Activated naive CD4-positive, alpha-beta T cell treated with anti-CD3 and anti-CD28 coated beads, Interleukin-2, amount 50 U/mL, for 16 hours (primary cell): ENCODE measurements at places on chromosomes 12 and 14.

DNA sequence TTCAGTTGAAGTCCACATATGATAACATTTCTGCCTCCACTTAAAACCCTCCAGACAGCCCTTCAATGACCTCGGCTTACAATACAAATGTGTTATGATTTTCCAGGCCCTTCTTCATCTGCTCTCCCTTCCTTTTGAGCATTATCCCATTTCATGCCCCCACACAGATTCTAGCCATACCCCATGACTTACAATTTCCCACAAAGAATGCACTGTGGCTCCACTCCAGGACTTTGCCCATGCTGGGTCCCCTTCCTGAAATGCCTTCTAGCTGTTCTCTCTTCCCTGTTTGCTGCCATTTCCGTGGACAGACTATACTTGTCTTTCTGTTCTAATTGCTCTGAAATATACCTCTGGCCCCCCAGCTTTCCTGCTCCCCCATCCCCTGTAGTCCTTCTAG, 963.2 kb downstream of the DIO2 start:
- DNase-seq = no peak

- DNase-seq = no peak
Measured at GRCh38 chr12:38984388-38984787, 79.0 kb upstream of the CPNE8 start.

- DNase-seq = no peak
Measured at GRCh38 chr12:128326406-128326805, 59.4 kb downstream of the TMEM132C start.

- no peak for DNase-seq
Measured at GRCh38 chr14:67541448-67542387, 8.6 kb downstream of the PLEKHH1 start.

DNA sequence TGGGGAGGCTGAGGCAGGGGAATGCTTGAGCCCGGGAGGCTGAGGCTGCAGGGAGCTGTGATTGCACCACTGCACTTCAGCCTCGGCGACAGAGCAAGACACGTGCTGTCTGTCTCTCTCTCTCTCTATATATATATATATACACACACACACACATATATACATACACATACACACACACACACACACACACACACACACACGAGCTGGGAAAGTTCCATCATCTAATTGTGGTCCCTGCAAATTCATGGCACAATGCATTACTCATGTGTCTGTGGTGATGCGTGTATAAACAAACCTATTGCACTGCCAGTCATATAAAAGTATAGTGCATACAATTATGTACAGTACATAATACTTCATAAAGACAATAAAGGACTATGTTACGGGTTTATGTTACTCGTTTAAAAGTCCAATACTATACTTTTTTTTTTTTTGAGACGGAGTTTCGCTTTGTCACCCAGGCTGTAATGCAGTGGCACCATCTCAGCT, 36.6 kb downstream of the WDR89 start:
- no peak for DNase-seq

DNA sequence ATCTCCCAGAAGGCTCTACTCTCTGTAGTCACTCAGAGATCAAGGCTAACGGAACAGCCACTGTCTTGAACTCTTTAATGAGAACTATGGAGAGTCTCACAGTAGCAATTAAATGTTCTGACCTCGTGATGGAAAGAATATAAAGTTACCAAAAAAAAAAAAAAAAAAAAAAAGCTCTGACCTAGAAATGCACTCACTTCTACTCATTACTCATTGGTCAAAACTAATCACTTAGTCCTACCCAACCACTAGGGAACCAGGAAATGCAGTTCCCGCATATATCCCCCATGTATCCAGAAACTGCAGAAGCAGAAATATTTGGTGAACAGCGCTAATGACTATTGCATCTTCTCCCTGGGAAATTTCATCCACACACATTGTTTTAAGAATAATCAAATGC, 29.5 kb upstream of the C12orf76 start:
- no peak for DNase-seq

GRCh38 chr14:104931771-104932675, 7.3 kb downstream of the PLD4 start:
- DNase-seq = no peak
